ENCODE measurements at places on chromosomes 7 and 10.

DNA sequence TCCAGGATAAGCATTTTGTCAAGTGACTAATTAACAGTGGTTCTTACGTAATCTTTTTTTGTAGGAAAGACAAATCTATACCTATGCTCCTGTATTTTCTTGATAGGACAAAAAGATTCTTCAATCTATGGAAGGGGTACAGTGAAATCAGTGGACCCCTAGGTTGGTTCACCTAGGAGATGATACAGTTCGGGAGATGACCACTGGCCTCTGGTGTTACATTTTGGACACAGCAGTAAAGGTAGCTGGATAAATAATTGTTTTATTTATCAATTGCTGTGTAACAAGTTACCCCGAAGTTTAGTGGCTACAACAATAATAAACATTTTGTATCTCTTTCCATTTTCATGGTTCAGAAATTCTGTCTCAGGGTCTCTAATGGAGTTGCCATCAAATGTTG lies 288.2 kb upstream of the MAGI2 start:
- no peak overlapping the region for H3K4me3 ChIP-seq
- no peaks in the 10 kb centered on the region for H3K36me3 ChIP-seq
- H3K27me3 ChIP-seq: no peaks in the 10 kb centered on the region
- H3K27ac ChIP-seq: no peak overlapping the region

- H3K27ac ChIP-seq: peak overlapping the region; percentile 44
- H3K27me3 ChIP-seq: no peaks in the 10 kb centered on the region
- peaks cover 69% of the 10 kb centered on the region for H3K36me3 ChIP-seq
- DNase-seq: no peak
Measured at GRCh38 chr7:116781584-116781983, 80.8 kb upstream of the CAPZA2 start.

DNA sequence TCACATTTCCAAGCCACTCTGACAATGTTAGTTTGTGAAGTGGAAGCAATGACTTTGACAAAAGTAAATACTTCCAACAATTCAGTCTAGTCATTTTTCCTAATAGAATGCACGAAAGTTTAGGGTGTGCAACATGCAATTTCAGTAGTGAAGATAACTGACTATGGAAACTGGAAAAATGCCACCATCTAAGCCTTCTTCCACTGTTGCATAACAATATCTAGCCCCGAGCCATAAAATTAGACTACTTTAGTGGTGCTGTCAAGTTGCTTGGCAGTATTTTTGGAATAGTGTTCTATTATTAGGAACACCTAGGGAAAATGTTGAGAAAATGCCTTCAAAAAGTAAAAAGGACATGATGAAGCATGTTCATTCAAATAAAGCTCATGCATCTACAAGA lies 17.9 kb downstream of the SEMA3A start:
- H3K27ac ChIP-seq: no peak overlapping the region
- peaks cover 15% of the 10 kb centered on the region for H3K36me3 ChIP-seq
- no peak overlapping the region for H3K4me3 ChIP-seq
- peaks cover 9% of the 10 kb centered on the region for H3K4me1 ChIP-seq
- no peak for DNase-seq
- H3K27me3 ChIP-seq: no peaks in the 10 kb centered on the region

GRCh38 chr7:81128011-81128410 lies 209.2 kb upstream of the SEMA3C start:
- no peak overlapping the region for H3K4me3 ChIP-seq
- DNase-seq: no peak
- no peaks in the 10 kb centered on the region for H3K27me3 ChIP-seq
- H3K36me3 ChIP-seq: no peaks in the 10 kb centered on the region
- H3K27ac ChIP-seq: no peak overlapping the region
- no peaks in the 10 kb centered on the region for H3K4me1 ChIP-seq

- H3K27ac ChIP-seq: no peak overlapping the region
- no peaks in the 10 kb centered on the region for H3K27me3 ChIP-seq
- H3K36me3 ChIP-seq: no peaks in the 10 kb centered on the region
- H3K4me1 ChIP-seq: no peaks in the 10 kb centered on the region
- no peak for DNase-seq
- H3K4me3 ChIP-seq: no peak overlapping the region
Measured at GRCh38 chr10:4094751-4095150, 309.7 kb upstream of the KLF6 start.

- peaks cover 14% of the 10 kb centered on the region for H3K4me1 ChIP-seq
- H3K27ac ChIP-seq: no peak overlapping the region
- no peak overlapping the region for H3K4me3 ChIP-seq
- H3K36me3 ChIP-seq: no peaks in the 10 kb centered on the region
Measured at GRCh38 chr7:12102527-12102926, 108.6 kb upstream of the TMEM106B start.
